ENCODE measurements at places on chromosomes 16 and 17. TPM values are rescaled to one million over a fixed set of nuclear protein-coding genes. Genes with fewer than 3 reads are reported as not detected.

Gene MEIOB
- not detected for polyA plus RNA-seq

Gene SLC35G6
- not detected for polyA plus RNA-seq

Gene PITPNM3
- polyA plus RNA-seq: not detected

Gene CCL4L2
- 54.3 TPM for polyA plus RNA-seq

GRCh38 chr16:2473446-2473926, 1.4 kb upstream of the TBC1D24 start:
- H3K27me3 ChIP-seq: peaks cover 12% of the 10 kb centered on the region
- H3K36me3 ChIP-seq: no peaks in the 10 kb centered on the region
- peak; percentile 43 for DNase-seq
- peaks cover 12% of the 10 kb centered on the region for H3K4me1 ChIP-seq

DNA sequence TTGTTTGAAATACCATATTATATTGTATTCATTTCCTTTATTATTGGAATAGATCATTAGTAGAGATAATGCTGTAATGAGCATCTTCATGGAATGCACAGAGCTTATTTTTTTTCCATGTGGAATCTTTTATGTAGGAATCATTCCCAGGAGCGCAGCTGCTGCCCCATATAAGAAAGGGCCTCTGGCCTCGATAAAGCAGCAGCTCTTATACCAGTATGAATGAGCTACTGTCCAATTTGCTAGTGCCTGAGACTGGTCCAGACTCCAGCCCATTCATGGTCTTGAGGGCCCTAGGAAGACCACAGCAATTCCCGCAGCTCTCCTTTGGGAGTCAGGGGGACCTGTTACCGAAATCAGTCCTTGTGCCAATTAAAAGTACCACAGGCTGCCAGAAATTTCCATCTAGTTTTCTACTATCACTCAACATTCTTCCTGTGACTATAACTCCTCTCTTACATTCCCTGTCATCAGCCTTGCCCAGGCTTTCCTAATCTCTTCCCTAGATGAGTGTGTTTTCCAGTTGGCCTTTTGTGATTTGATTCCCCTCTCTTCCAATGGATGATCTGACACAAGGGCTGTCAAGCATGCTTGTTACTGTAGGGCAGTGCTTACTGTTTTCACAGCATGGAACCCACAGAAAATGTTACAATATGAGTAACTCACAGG, 1.9 kb downstream of the ZNF843 start:
- H3K4me1 ChIP-seq: peaks cover 41% of the 10 kb centered on the region
- H3K36me3 ChIP-seq: no peaks in the 10 kb centered on the region
- H3K27ac ChIP-seq: no peak overlapping the region
- DNase-seq: no peak

GRCh38 chr17:80855948-80856862, 135.4 kb upstream of the CHMP6 start:
- H3K4me3 ChIP-seq: no peak overlapping the region
- H3K27me3 ChIP-seq: peaks cover 2% of the 10 kb centered on the region
- peak overlapping the region; percentile 84 for H3K27ac ChIP-seq
- peaks cover 15% of the 10 kb centered on the region for H3K36me3 ChIP-seq
- H3K4me1 ChIP-seq: peaks cover 15% of the 10 kb centered on the region
